ENCODE measurements at places on chromosomes 6 and 20.

GRCh38 chr6:147078602-147079001 lies 125.6 kb upstream of the STXBP5 start:
- DNase-seq: no peak

- no peak for DNase-seq
Measured at GRCh38 chr6:119173249-119174084, 95.0 kb upstream of the FAM184A start.

DNA sequence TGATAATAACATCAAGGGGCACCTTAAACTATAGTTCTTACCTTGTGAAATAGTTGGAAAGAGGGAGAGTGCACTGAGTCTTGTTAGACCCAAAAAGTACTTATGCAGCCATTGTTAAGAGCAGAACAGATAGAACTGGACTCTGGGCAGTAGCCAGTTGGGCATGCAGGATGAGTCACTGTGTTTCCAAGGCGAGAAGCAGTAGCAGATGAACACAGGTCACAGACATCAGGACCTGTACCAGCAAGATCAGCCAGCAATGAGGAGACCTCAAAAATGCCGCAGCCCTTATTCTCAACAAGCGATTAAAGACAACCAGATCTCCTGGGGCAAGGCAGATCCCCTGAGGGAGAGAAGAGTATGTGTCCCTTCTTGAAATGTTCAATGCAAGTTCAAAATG lies 79.0 kb downstream of the SAMD3 start:
- DNase-seq: no peak

DNA sequence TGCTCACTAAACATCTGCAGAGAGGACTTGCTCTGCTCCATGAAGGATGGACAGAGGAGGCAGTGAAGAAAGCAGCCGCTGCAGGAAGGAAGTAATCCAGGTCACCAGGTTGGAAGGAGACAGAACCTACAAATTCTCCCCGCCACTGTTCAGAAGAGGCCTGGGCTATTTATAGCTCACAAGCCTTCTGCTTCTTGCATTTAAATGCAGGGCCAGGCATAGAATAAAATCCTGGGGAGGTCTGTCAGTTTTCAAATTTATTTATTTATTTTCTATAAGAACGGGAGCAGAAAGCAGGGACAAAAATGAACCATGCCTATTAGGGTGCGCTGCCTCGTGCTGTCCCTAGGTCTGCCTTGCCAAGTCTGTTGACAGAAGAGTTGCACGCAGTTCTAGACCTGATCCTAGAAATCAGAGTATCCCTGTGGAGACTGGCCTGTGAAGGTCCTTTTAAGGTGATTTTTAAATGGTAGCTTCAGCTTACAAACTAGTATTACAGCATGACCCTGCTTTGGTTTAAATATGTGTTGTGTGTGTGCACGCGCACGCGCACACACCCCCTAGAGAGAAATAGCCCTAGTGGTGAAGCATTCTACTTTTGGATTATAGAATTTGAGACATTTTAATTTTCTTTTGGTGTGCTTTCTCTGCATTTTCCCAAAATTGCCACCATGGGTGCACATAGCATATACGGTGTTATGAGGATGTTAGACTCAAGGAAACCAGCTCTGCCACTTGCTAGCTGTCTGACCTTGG lies 19.5 kb downstream of the RIMS4 start:
- DNase-seq: no peak

- DNase-seq: no peak
Measured at GRCh38 chr20:44309763-44310663, 989 bp downstream of the FITM2 start.

DNA sequence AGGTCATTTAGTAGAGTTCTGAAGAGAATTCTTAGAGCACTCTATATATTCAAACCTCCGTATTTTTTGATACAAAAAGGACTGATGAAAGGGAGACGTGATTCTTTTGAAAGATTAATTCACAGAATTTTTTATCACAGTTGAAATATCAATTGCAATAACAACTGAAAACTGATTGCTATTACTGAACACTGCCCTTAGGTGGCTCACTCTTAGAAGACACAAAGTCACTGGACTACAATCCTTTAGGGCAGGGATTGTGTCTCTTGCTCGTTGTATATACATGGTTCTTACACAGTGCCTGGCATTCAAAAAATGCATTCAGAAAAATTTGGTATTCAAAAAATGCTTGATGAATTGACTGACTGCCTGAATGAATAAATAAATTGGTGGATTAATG lies 17.1 kb upstream of the CALHM6 start:
- no peak for DNase-seq

DNA sequence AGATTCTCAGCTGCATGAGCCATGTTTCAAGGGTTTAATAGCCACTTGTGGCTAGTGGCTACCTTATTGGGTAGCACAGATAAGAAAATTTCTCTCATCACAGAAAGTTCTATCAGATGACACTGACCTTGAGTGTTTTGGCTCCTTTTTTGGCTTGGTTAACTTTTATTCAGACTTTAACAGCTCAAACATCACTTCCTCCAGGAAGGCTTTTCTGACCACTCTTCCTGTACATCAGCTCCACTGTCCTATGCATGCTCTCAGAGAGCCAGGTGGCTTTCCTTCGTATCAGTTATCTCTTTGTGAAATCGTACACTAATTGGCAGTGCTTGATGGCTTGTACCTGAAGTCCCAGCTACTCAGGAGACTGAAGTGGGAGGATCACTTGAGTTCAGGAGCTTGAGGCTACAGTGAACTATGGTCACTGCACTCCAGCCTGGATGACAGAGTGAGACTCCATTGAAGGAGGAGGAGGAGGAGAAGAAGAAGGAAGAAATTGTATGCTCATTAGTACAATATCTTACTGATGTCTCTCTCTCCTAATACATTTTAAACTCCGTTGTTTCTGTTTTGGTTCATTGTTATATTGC lies 10.7 kb downstream of the MAFB start:
- DNase-seq: no peak

DNA sequence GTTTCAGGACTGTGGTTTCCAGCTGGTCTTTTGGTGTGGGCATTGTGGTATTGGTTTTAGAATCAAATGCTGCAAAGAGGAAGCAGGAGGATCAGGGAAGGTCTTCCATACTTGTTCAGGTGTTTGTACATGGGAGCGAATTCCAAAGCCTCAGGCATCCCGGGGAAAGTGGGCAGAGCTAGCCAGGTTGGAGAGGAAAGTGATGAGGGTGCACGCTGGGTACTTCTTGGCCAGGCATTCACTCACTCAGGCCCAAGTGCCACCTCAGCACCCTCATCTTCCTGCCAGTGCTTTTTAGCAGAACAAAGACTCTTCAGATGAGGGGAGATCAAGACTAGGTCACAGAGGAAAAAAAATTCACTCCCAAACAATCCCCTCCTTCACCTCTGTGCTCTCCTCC lies 241.1 kb upstream of the TBX18 start:
- no peak for DNase-seq

DNA sequence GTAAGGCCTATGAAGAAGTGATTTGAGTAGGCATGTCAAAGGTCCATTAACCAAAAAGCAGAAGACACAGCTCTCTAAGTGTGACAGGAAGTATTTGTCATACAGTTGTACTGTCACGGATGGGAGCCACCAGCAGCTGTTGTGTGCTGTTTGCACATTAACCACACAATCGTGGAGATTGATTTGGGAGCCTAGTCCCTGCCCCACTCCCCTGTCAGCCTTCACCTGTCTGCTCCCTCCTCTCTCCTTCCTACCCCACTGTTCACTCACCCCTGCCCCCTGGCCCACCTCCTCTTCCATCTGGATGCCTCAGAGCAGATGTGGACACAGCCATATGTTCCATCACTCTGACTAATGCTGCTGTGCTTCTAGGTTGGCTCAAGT lies 124.7 kb upstream of the SPACA1 start:
- DNase-seq: no peak

GRCh38 chr20:32036252-32036651 lies 15.8 kb upstream of the HCK start:
- no peak for DNase-seq

- no peak for DNase-seq
Measured at GRCh38 chr20:11235058-11235457, 561.3 kb upstream of the JAG1 start.

- DNase-seq: no peak
Measured at GRCh38 chr20:14832630-14833029, 495.2 kb upstream of the FLRT3 start.

GRCh38 chr20:9506280-9506821 lies 8.0 kb upstream of the LAMP5 start:
- no peak for DNase-seq

- no peak for DNase-seq
Measured at GRCh38 chr6:44176762-44177509, 18.3 kb downstream of the CAPN11 start.

- DNase-seq: no peak
Measured at GRCh38 chr6:126923807-126924206, 194.7 kb upstream of the RSPO3 start.

GRCh38 chr6:126535595-126535994 lies 195.7 kb downstream of the CENPW start:
- DNase-seq: no peak

DNA sequence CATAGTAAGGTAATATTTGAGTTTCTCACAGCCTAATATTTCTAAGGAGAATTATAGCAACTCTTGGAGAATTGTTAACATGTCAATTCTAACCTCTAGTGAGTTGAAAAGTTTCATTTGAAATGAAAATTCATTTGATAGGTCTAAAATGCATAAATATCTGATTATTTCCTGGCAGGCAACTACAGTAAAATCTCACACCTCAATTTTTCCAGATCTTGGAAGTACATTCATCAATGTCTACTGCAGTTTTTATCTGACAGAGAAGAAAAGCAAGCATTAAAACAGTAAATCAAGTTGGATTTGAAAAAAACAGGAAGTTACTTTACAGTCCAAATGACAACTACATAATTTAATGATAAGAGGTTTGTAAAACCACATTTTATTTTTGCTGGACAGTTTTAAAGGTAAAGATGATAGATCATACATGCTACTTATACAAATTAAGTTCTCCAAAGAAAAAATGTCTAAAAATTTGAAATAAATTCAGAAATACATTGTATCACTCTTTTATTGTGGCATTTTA lies 631.3 kb downstream of the EYS start:
- DNase-seq: no peak

DNA sequence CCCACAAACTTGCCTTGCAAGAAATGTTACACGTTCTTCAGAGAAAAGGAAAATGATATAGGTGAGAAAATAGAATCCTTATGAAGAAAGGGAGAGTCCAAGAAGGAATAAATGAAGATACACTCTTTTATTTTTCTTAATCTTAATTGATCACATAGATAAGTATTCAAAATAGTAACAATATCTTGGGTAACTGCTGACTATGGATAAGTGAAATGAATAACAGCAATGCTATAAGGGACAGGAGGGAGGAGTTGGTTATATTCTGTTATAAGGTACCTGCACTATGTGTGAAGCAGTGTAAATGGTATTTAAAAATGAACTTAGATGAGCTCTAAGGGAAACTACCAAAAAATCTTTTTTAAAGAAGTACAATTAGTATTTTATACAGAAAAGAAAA lies 38.3 kb downstream of the RANBP9 start:
- DNase-seq: no peak

DNA sequence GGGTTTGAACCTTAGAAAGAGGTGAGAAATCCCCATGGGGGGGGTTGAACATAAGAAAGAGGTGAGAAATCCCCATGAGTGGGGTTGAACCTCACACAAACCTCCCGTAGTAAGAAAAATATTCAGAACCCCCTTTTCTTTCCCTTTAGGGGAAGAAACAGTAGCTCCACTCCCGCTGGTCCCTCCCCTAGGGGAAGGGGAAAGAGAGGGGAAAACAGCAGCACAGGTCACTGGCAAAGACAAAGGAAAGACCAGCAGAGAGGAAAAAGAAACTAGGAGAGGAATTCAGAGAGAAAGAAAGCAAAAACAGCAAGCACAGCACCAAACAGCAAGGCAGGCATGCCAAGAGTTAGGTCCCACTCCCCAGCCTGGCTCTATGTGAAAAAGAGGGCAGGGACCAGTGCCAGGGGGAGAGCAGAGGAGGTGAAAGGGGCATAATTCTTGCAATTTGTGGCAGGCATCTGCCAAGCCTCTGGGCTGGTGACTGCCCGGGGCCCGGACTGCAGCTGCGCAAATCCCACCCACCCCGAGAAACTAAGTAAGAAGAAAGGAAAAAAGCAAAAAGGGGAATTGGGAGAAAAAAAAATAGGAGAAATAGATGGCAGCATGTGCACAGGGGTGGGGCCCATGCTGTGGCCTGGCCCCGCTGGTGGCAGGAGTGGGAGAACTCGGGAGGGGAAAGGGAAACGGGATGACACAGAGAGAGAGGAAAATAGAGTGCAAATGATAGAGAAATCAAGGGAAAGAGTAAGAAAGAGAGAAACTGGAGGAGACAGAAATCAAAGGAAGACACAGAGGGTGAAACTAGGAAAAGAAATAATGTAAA lies 15.1 kb upstream of the GOPC start:
- no peak for DNase-seq

- DNase-seq: no peak
Measured at GRCh38 chr6:144156991-144157390, 6.7 kb downstream of the STX11 start.
